Stimulated activated CD4-positive, alpha-beta T cell treated with anti-CD3 and anti-CD28 coated beads, Interleukin-2, amount 100 ng/mL, for 4 hours (primary cell): ENCODE measurements at places on chromosomes 2 and 18.

DNA sequence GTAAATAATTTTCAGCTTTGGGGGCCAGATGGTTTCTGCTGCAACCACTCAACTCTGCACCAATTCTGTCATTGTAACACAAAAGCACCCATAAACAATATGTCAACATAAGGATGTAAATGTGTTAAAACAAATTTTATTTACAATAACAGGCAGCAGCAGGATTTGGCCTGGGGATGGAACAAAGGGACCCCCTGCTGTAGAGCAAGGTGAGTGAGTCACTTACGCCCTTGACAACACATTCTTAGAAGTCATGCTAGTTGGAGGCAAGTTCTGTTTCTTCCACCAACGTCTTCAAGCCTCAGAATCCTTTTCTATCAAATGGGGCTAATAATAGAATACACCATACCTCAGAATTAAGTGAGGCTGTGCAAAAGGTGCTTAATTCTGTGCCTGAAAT, 610.2 kb upstream of the SYT4 start:
- DNase-seq = no peak

- no peak for DNase-seq
Observed at GRCh38 chr2:99430614-99431291, 59.1 kb downstream of the REV1 start.

DNA sequence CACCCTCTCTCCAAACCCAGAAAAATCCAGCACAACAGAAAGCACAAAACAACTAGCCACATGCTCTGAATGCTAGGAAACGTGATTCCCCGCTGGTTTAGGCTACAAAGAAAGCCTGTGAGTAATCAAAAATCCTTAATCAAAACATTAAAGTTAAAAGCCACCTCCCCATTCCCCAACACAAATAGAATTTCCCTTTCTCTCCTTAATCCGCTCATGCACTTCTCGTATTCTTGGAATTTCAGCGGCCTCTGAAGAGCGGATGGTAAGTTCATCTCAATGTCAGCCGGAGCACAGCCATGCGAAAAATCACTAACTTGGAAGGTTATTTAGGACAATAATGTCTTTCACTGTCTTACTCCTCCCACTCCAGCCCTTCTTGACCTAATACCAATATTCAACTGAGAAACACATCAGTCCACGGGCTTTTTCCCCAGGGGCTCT, 126.7 kb downstream of the OSBPL1A start:
- no peak for DNase-seq

GRCh38 chr2:235311044-235311443, 182.8 kb upstream of the AGAP1 start:
- DNase-seq = no peak

GRCh38 chr2:64629875-64630274, 23.8 kb downstream of the SERTAD2 start:
- DNase-seq = no peak

- DNase-seq = no peak
Observed at GRCh38 chr18:9008709-9009635, 93.5 kb upstream of the NDUFV2 start.

DNA sequence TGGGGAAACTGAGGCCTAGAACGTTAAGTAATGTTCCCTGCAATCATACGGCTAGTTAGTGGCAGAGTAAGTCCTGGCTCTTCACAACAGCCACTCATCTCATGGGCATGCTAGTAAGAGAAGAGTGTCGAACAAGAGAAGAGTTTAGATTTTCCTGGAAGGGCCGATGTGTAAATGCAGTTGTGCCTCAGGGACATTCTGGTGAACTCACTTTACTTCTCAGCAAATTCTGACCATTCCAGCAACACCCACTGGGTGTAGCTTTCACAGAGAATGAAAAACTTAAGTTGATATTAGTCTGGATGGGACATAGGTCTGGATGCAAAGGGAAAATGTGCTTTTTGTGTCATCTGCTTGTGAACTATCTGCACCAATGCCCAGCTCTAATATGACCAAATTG, 23.5 kb downstream of the MRPL44 start:
- no peak for DNase-seq

- no peak for DNase-seq
Observed at GRCh38 chr2:104863146-104863467, 9.2 kb downstream of the POU3F3 start.

GRCh38 chr2:216862628-216863398, 2.9 kb upstream of the TNP1 start:
- no peak for DNase-seq

DNA sequence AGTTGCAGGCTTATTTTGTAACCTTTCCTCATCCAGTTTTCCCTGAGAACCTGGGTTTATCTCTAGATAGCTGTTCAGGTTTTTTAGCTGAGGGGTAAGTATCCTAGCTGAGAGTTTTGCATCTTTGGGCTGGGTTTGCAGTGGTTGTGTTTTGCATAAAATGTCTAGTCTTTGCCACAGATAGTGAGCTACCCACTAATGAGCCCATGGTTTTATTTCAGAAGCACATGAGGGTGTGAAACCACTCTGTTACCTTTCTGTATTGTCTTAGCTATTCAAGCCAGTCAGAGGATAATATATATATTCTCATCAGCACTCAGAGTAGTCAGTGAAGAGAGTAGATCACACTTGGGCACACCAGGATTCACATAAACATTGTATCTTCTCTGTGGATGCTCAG, 24.6 kb upstream of the TXNDC2 start:
- DNase-seq = no peak

GRCh38 chr2:135050684-135051083, 1.4 kb upstream of the RAB3GAP1 start:
- no peak for DNase-seq

DNA sequence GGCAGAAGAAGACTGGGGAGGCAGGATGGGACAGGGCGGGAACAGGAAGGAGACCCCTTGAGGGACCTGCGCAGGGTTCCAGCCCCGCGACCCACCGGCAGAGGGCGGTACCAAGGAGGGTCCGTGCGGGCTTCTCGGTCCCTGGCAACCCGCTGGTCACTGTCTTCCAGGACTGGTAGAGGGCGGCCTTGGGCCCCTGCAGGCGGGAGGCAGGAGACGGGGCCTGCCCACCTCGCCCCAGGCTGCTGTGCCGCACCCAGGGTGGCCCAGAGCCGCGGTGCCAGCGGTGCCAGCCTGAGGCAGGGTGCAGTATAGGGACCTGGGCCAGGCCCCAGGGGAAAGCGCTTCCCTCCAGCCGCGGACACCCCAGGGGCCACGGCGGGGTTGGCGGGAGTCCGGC, 34.5 kb downstream of the NEURL3 start:
- DNase-seq = peak; percentile 22
